ENCODE measurements at places on chromosomes 5 and 9.

GRCh38 chr5:90111364-90112032, 298.1 kb downstream of the CETN3 start:
- no peak for DNase-seq

GRCh38 chr5:67165526-67166459, 30.8 kb downstream of the CD180 start:
- DNase-seq = peak; percentile 84

DNA sequence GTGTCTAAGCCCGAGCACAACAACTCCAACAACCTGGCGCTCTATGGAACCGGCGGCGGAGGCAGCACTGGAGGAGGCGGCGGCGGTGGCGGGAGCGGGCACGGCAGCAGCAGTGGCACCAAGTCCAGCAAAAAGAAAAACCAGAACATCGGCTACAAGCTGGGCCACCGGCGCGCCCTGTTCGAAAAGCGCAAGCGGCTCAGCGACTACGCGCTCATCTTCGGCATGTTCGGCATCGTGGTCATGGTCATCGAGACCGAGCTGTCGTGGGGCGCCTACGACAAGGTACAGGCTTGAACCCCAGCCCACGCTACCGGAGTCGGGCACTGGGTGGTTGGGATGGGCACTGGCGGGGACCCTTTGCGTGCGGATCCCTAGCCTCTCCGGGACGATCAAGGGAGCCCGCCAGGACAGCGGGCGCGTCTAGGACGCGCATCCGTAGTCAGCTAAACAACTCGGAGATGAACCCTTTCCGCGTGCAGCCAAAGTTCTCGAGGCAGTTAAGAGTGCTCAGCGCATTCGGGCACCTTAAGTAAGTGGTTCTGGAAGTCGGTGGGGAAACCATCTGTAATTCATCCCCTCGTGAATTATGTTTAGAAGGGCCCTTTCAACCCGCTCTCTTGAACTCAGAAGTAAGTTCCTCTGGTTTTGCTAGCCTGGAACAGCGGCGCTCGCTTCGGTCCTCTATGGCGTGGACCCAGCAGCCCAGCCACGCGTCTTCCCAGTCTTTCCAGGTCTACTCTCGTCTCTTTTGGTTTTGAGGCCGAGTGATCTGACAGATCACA, 1.3 kb downstream of the KCNN2 start:
- DNase-seq = no peak

DNA sequence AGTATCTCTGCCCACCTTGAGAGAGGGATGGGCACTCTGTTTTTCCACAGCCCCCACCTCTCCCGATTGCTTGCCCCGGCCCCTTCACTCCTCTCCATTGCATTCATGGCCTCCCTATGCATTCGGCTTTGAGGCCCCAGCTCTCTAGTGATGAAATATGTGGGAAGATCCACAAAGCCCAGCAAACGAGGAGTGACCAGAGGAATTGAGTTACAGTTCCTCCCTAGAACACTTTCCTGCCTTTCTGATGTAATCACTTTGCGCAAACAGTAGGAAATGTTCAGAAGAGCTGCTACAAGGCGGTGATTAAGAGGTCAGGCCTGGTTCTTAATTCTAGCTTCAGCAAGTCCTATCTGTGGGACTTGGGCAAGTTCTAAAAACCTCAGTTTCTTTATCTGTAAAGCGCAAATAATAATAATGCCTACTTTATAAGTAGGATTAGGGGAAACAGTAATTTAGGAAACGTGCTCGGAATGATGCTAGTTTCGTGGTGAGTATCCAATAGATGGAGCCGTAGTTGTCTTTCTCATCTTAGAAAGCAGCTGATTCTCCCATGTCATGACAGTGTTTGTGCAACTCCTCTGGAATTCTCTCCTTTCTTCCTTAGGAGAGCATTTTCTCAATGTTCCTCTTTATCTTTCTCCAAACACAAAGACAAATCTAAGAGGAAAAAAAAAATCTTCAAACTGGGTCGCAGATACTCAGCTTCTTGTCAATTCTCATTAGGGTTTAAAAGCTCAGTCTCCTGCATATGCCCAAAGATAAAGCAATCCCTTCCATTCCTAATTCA, 99.5 kb upstream of the MSX2 start:
- DNase-seq = no peak

DNA sequence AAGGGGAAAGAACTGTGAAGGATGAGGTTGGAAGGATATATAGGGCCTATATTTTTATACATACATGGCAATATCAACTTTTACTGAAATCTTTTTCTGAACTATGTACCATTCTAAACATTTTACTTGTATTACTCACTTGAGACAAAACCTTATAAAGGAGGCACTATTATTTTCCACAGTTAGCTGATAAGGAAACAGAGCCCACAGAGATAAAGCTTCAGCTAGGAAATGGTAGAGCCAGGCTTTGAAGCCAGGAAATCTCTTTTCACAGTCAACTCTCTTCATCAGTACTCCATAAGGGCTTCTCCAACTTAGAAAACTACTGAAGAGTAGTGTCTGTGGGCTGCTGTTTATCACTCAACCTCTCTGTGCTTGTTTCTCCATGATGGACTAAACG, 613.7 kb downstream of the PRELID2 start:
- no peak for DNase-seq

DNA sequence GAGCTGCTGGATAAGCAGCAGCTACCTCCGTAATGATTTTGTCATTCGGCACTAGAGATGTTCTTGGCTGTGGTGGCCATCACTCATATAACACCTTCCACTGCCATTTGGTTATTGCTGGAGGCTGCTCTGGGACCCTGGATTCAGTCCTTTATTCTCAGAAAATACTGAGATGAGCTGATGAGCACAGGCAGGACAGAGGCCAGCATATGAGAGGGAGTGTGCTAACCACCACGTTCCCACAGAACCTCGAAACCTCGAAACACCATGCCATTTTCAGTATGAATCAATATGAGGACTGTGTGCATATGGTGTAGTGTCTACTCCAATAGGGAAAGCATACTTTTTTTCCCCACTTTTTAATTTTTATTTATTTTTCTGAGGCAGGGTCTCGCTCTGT, 56.6 kb downstream of the ADAM19 start:
- peak; percentile 22 for DNase-seq

- no peak for DNase-seq
Observed at GRCh38 chr9:76415154-76415553, 20.9 kb upstream of the RFK start.

DNA sequence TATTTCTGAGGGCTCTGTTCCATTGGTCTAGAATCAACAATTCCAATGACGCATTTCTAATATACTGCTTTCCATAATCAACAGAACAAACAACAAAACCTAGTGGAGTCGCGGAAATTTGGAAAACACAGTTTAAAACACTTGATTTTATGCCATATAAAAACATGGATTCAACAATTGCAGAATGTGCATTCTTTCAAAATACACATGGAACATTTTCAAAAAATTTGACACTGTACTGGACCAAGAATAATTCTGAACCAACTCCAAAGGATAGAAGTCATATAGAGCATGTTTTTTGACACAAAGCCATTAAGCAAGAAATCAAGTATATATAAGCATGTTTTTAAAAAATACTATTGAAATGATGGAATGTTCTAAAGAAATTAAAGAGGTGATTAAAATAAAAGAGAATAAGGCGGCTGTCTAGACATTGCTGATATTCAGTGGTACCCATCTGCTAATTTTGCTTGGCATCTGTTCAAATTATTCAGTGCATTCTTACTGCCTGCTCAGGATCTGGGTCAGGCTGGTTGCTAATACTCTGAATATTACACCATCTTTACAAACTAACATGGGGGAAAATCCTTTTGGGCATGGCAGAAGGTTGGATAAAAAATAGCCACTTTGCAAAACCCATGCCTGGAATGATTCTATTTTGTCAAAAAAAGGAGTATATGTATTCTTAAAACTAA, 221.3 kb downstream of the NPR3 start:
- no peak for DNase-seq

DNA sequence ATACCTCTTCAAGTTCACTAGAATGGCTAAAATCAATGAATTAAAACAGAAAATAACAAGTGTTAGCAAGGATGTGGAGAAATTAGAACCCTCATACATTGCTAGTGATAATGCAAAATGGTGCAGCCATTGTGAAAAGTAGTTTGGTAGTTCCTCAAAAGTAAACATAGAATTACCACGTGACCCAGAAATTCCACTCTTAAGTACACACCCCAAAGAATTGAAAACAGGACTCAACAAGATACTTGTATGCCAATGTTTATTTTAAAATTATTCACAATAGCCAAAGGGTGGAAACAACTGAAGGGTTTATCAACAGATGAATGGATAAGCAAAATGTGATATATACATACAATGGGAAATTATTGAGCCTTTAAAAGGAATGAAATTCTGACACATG, 70.3 kb downstream of the BARX1 start:
- DNase-seq = no peak

GRCh38 chr9:103992938-103993579, 101.0 kb upstream of the SMC2 start:
- no peak for DNase-seq

- DNase-seq = peak; percentile 27
Observed at GRCh38 chr9:128420651-128421481, at the start of gene CERCAM. TSS of gene CERCAM (plus strand) at chr9:128420857. CDS start at chr9:128420878, 21 bp downstream.

- no peak for DNase-seq
Observed at GRCh38 chr5:84306601-84307000, 78.1 kb downstream of the EDIL3 start.

DNA sequence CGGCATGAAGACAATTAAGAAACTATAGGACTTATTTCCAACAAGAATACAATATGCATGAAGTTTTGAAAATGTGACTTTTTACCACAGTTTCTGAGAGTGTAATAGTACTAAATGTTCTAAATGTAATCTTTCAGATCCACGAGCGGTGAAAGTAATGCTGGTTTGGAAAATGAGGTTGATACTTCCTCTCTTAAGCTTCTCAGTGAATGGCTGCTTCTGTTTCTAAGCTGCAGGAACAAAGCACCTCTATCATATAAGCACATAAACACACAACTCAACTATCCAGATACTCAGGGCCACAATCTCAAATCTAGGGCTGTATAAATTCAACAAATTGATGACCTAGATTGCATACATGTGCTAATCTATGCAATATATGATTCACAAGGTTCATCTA, 78.3 kb downstream of the LIFR start:
- no peak for DNase-seq

GRCh38 chr9:134101623-134102149, 33.9 kb upstream of the BRD3 start:
- no peak for DNase-seq

DNA sequence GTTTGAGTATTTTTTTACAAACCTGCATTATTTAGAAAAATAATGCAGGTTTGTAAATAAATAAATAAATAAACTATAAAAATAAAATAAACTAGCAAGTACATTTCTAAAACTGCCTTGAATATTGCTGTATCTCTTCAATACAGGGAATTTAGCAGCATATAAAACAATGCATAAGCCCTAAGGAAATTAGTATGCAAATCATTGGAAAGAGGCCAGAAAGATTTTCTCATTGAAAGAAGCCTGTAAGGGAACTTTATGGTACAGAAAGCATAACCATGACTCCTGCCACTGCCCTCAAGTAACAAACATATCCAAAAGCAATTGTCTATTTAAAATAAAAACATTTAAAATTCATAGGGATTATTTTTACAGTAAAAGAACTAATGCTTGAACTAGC, 387.3 kb downstream of the HINT1 start:
- no peak for DNase-seq

DNA sequence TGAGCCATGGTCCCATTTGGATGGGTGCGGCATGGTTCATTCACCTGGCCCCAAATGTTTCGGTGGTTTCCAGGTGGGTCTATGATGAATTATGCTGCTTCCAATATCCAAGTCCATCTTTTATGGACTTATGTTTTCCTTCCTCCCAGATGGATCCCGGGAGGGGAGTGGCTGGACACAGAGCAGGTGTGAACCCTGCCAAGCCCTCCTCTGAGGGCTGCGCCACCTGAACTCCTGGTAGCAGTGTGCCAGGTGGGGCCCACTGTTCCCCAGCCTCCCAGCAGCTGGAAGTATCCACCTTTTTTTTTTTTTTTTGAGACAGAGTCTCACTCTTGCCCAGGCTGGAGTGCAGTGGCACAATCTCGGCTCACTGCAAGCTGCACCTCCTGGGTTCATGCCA, 42.9 kb downstream of the WNK2 start:
- DNase-seq = no peak

- no peak for DNase-seq
Observed at GRCh38 chr9:79026316-79026715, 545.4 kb upstream of the TLE4 start.

DNA sequence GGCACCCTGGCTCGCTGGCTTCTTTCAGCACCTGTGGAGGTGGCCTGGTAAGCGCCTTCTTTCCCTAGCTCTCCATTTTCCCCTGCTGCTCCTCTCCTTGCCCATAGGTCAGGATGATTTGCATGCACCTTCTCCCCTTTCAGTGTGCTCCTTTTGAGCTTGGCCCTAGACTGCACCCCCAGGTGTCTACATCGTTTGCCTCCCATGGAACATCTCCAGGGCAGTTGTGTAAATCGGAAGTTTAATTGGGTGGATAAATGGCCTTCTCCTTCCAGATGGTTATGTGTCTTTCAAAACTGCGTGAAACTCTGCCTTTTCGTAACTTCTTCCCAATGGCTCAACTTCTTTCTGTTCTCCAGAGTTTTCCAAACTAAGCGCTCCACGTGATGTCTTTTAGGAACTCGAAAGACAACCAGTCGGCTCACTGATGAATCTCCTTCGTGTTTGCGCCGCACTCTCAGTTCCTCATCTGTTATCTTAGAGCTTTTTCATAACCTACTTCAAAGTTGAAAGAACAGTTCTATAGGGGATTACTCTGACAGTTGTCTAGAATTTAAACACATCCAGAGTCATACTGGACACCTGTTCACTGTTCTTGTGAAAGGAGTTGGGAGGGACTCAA, 1.7 kb downstream of the ADAMTS19 start:
- DNase-seq = no peak

GRCh38 chr9:1267141-1267570, 217.0 kb downstream of the DMRT2 start:
- DNase-seq = no peak
